Activated CD4-positive, alpha-beta T cell treated with anti-CD3 and anti-CD28 coated beads for 36 hours (primary cell): ENCODE measurements at places on chromosomes 7 and 10.

DNA sequence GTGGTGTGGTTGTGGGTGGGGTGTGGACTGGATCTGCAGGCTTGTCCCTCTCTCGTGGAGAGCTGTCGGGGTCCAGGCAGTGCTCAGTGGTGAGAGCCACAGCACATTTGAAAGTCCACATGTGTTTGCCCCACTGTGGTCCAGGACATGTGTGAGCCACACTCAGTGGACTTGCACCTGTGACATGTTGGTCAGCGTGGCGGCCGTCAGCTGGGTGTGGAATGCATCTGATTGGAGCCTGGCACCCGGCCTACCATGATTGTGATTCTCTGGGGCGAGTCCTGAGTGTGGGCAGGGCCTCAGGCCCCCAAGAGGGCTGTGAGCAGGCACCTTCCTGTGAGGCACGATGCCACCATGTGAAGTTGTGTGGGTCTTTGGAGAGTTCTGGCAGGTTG is 77.9 kb downstream of the DNAJB6 start:
- DNase-seq, result no peak

DNA sequence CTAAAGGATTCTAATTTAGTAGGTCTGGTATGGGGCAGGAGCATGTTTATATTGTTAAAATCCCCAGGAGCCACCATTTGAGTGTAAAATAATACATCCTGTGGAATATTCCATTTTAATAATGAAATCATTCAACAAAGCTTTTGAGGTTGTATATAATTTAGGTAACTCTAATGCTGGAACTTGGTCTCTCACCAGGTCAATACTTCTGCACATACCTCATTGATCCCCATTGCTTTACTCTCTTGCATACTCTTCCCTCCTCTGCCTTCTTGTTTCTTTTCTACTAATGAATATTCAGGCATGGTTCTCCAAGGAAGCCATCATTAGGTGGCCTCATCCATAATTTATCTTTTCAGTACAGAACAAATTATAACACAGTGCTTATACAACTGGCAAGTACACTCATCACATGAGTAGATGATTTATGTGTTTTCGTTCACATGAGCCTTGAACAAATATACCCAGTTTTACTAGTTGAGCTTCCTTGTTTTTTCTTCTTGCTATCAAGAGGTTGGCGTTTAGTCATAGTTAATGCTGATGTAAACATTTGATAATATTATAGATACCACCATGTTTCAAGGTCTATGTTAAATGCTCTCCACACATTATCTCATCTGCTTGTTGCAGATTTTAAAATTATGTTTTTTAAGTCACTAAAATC is 7.2 kb downstream of the PALS2 start:
- DNase-seq, result no peak

DNA sequence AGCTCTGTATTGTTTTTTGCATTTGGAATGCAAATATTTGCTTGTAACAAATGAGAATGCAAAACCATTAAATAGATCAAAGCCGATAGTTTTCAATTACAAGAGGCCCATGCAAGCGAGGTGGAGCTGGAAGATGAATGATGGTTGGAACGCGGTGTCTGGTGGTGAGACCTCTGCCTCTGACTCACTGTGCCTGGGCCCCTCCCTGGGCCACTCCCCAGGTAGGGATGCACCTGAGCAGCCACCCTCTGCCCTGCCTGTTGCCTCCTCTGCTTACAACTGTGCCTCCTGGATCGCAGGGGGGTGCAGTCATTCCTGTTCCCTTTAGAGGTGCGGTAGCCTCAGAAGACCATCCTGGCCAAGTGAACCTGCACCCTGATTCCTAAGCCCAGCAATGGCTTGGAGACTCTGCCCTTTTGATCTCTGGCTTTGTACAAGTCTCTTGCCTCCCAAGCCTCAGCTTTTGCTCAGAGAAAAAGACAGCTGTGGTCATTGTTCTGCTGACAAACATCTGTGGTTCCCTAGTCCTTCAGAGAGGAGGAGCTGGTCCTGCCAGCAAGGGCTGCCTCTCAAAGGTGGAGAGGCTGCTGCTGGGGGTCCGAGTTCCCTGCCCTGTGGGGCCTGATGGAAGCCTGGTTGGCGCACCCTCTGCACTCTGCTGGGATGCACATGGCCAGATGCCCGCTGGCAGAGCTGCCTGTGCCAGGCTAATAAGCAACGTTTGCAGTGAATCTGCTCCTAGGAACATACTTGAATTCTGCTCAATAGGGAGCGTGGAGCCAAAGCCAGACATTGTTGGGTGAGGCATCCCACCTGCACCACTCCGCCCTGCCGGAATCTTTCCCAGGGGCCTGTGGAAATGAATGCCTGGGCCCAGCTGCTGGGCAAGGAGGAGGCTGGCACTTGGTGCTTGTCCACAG is 126.3 kb upstream of the TCERG1L start:
- no peak for DNase-seq

- no peak for DNase-seq
Measured at GRCh38 chr10:70296406-70296899, 12.6 kb upstream of the NPFFR1 start.

DNA sequence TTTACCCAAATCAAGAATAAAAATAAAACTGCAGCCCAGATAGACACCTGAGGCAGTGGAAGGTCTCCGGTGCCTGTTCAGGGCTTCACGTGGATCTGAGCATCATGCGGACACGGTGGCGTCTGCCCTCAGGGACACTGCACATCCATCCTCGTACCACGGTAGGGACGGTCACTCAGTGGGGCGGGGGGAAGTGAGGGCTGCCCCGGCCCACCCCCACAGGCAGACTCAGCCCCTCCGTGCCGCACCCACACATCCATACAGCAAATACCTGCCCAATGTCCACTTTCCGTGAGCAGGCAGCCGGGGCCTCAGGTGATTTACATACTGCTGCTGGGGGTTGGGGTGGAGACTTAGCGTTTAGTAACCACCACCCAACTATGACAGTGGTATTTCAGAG is 207.8 kb downstream of the DIP2C start:
- DNase-seq, result no peak

- peak; percentile 82 for DNase-seq
Measured at GRCh38 chr7:150357270-150357669, 11.4 kb upstream of the REPIN1 start.

DNA sequence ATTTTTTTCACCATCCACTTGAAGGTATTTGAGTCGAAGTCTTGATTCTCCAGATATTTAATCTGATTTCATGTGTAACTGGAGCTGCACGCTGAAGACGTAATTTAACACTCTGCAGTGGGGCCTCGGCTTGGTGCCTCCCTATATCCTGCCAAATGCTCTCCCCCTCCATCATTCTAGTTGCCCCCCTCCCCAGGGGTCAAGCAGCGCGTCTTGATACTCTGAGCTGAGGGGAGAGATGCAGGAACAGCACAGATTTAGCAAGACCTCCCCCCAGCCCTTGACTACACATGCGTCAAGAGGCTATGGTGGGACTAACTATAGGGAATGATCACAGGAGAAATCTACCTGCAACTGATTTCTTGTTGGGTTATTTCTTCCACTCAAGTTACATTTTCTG is 85.8 kb downstream of the PRPF18 start:
- DNase-seq, result no peak

DNA sequence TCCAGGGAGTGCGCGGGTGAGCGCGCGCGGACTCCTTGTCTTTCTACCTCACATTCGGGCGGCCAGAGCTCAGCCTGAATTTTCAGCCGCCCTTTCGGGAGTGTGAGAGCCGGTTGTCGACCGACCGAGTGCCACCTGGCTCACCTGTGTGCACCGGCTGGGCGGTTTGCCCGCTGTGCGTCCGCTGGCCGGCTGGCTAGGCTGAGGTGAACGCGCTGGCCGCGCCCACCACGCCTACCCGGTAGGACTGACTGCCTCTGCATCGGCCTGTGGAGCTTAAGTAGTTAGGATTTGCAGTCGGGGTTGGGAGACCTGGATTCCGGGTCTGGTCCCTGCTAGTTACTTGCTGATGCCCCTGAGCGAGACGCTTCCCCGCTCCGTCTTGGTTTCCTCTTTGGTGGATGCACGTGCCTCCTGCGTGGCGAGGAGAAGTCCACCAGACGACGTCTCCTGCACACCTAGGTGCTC is 553 bp downstream of the TSPAN15 start:
- DNase-seq, result peak; percentile 13

GRCh38 chr7:36048141-36048901 is 104.7 kb upstream of the EEPD1 start:
- DNase-seq, result no peak
